ENCODE measurements at places on chromosomes 4 and X. TPM values are rescaled to one million over a fixed set of nuclear protein-coding genes. Genes with fewer than 3 reads are reported as not detected.

Gene FGB
- total RNA-seq: not detected

Gene GYPE
- not detected for total RNA-seq

Gene BEX3
- total RNA-seq: 301 TPM

Gene BMP3
- total RNA-seq: not detected

Gene NLGN3
- total RNA-seq: 0.09 TPM

Gene RTL5
- total RNA-seq: 0.09 TPM

Gene GPR143
- total RNA-seq: 2.6 TPM

Gene ADH1B
- total RNA-seq: 0.47 TPM

Gene TMEM154
- total RNA-seq: 3.9 TPM

Gene AFF1
- total RNA-seq: 12.9 TPM

Gene SERPINA7
- not detected for total RNA-seq

Gene MAGEA3
- total RNA-seq: not detected

Gene LGI2
- under 0.01 TPM for total RNA-seq

Gene TBC1D9
- 58.6 TPM for total RNA-seq

Gene KLHL8
- 12.9 TPM for total RNA-seq

Gene UGT2B15
- not detected for total RNA-seq

Gene GAGE12E
- total RNA-seq: not detected

Gene MAGEC3
- total RNA-seq: 0.09 TPM

Gene HSFX2
- total RNA-seq: 0.18 TPM

Gene DUSP21
- not detected for total RNA-seq
